ENCODE measurements at places on chromosomes 5 and 9.
A peak's percentile ranks its signal among the peaks of the same experiment; 100 is the strongest.

DNA sequence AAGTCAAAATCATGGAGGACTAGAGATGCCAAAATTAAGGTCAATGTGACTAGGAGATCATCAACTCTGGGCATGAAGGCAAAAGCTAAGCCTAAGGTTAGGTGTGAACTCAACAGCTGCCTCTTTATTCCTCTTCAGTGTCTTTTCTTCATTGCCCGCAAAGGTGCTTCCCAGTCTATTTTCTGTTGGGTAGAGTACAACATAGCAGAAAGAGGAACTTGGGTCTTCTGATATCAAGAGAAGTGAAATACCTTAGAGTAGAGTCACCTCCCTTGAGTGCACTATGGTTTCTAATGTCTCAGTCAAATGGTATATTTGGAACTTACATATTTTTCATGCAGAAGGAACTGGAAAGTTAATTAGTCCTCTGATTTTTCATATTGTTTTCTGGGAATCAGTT lies 122.5 kb upstream of the GRIN3A start:
- no peak for DNase-seq

GRCh38 chr5:17213938-17214337 lies 3.5 kb upstream of the BASP1 start:
- no peak for DNase-seq

GRCh38 chr5:156534906-156535485 lies 208.0 kb downstream of the SGCD start:
- no peak for DNase-seq

GRCh38 chr5:115718927-115719326 lies 93.1 kb upstream of the TMED7 start:
- no peak for DNase-seq

DNA sequence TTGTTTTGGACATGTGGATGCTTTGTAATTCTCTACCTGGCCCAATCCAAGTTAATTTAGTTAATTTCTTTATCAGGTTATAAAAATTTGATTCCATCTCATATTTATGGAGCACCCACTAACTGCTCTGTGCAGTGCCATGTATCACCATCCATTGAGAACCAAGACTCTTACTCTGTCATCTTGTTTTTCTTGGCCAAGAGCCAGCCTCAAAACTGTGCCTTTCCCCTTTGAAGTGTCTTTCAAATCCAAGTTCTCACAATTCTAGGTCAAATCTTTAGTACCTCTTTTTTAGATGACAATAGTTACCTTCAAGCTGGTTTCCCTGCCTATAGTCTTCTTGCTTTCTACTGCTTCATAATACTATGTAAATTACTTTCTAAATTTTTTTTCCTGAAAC lies 3.2 kb downstream of the COMMD10 start:
- no peak for DNase-seq

DNA sequence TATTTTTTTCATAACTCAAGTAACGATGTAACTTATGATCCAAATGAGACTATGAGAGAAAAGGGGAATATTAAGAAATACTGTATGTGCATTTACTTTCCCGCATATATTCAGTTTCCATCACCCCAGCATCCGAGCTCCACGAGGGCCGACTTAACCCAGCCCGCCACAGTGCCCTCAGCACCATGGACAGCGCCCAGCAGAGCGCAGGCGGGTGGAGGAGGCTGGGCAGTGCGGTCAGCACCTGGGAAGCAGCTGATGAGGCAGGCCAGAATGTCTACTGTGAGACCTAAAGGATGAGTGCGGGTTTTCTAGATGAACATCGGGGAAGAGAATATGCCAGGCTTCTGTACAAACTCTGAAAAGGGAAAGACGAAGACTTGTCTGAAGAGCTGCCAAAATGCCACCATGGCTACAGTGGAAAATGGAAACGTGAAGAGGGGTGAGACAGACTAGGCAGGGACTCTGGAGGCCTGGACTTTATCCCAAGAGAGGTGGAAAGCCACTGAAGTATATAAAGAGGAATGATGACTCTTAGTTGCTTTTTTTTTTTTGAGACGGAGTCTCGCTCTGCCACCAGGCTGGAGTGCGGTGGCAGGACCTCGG lies 34.5 kb upstream of the MED27 start:
- DNase-seq: no peak

GRCh38 chr5:119694284-119694683 lies 64.9 kb downstream of the FAM170A start:
- DNase-seq: no peak

DNA sequence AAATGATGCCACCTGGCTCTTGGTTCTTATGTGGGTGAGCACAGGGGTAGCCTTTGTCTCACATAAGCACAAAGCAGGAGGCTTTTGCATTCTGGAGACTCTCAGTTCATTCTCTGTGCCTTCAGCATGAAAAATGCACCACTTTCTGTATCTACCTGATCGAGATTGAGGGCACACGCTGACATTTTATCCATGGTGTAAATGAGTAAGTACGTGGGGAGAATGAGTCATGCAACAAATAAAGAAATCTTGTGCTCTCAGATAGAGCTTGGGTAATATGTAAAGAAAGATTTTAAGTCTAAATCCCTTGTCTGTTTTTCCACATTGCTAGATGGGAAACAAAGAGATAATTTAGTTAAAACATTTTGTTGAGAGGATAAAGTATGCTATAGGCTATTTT lies 607.2 kb upstream of the WWC1 start:
- no peak for DNase-seq

DNA sequence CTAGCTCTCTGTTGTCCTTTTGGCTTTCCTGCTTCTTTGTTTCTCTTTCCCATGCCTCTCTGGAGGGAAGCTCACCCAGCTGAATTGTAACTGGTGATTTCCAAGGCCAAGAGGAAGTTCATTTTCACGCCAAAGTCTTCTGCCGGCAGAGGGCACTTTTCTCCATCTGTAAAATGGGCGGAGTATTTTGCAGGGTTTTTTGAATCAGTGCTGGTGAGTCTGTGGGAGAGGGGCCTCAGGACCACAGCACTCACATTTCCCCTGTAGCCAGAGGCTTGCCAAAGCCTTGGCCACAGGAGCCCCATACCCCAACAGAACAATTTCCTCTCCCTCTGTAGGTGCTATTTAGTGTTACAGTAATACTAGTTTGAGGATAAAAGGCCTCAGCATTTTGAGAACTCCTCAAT lies 42.3 kb upstream of the MATR3 start:
- DNase-seq: no peak

DNA sequence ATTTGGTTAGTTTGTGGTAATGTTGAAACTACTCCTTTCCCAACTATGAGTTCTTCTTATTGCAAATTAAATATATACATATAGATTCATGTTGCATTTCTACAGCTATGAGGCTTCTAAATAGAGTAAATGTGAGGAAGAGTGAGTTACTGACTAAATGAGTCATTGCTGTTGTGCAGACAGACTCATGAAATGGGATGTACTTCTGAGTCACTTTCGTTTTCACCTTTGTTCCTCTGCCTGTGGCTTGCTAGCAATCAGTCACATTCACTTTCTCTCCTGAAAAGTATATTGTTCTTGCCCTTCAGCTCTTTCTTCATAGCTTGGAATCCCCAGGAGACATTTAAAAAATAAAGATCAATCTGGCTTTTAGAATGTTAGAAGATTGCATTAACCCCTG lies 295.5 kb upstream of the SMC2 start:
- no peak for DNase-seq

- no peak for DNase-seq
Observed at GRCh38 chr9:104779334-104779733, 15.4 kb downstream of the NIPSNAP3B start.

DNA sequence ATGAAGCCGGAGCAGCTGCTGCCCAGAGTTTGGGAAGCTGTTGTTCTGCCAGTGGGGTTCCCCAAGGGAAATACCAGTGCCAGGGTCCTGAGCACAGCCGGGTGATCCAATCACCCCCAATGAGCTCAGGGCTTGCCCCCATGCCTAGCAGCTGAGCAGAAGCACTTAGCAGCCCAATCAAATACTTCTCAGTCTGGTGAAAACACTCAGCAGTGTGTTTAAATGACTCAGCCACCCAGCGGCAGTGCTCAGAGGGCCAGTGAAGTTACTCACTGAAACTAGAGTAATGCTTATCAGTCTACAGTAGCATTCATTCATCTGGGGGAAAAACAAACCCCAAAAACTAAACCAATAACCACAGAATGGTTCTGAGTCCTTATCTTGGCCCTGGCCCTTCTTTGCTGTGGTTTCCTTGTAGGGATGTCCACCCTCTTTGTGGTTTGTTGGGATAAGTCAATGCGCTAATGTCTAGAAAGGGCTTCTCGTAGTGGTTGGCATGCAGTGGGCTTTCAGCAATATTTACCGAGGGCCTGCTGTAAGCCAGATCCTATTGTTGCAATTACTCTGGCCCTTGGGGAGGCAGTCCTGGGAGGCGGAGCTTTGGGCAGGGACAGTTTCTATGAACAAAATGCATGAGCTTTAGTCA lies 43.1 kb downstream of the LHX2 start:
- peak; percentile 21 for DNase-seq

GRCh38 chr5:115586525-115587146 lies 15.6 kb downstream of the TICAM2 start:
- no peak for DNase-seq

GRCh38 chr9:25936031-25936430 lies 257.8 kb upstream of the TUSC1 start:
- DNase-seq: no peak

GRCh38 chr5:131394128-131394527 lies 130.3 kb downstream of the CDC42SE2 start:
- no peak for DNase-seq

GRCh38 chr9:126095546-126096190 lies 231.0 kb upstream of the MVB12B start:
- DNase-seq: no peak

DNA sequence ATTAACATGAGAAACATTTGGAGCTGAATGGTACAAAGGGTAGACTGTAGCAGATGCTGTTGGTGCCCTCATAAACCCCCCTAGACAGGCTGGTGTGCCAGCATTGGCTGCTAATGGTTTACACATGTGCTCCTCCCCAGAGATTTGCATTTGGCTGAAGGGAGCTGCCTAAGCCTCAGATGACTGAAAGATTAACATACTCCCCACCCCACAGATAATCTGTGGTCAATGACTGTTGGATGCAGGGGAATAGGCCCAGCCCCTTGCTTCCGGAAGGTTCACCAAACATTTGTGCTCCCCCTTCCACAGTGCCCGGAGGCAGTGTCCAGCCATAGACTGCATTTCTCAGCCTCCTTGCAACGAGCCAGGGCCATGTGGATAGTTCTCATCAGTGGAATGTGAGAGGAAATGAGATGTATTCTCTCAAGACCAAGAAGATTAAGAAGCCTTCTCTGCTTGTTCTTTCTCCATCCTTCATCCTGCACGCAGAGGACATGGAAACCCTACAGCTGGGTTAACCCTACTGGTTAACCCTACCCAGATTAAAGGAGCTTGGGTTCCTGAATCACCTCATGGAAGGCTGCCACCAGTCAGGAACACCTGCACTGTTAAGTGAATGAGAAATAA lies 79.6 kb downstream of the PHAX start:
- peak; percentile 85 for DNase-seq

DNA sequence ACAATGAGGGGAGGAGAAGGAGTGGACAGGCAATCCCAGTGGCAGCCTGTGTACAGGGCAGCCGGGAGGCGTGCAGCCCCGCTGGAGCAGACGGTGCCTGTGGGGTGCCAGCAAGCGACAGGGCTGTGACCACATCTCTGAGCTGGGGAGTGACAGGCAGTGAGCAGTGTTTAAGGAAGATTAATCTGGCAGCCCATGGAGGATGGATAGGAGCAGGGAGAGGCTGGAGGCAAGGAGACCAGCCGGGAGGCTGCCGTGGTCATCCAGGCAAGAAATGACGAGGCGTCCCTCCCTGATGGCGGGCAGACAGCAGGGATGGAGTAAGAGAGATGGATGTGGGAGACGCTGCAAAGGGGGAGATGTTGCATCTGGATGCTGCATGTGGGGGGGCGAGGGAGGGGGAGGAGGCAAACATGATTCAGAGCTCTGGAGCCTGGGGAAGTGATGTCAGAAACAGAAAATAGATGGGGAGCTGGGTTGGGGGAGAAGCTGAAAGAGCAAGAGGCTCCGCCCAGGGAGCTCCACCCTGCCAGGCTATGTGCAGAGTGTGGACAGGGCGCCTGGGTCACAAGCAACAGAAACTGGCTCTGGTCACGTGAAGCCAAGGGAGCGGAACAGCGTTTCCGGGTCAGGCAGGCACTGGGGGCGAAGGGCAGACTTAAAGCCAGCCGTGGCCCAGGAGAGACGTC lies 12.6 kb downstream of the UNC5A start:
- no peak for DNase-seq

- DNase-seq: no peak
Observed at GRCh38 chr5:15959370-15960164, 220.0 kb downstream of the MARCHF11 start.

Measured in NCI-H2171 (cell line).